ENCODE measurements at places on chromosomes 7 and 10.

GRCh38 chr10:94878649-94879048, 59.8 kb upstream of the CYP2C9 start:
- DNase-seq, result no peak

DNA sequence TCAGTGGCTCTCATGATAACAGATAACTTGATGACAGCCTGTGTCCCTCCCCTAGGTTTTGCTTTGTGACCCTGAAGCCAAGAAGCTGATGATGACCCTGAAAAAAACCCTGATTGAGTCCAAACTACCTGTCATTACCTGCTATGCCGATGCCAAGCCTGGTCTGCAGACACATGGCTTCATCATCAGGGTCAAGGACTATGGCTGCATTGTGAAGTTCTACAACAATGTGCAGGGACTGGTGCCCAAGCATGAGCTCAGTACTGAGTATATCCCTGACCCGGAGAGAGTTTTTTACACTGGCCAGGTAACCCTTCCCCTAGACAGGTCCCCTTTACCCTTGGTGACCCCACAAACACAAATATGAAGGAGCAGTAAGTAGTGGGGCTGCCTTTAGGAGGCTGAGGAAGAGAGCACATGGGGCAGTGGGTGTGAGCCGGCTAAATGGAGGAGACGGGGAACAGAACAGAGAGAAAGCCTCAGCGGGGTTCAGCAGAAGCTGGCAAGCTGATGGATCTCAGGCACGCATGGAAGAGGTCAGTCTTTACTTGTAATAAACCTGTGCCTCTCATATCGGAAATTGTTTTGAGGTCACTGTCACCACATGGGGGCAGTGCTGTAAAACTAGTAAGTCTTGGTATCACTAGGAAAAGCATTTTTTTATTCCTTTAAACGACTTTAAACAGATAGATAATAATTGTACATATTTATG, 20.2 kb downstream of the PDCD11 start:
- DNase-seq, result peak; percentile 73

GRCh38 chr7:68622500-68622899, 975.8 kb upstream of the AUTS2 start:
- no peak for DNase-seq

GRCh38 chr7:44289341-44290251, 35.8 kb downstream of the CAMK2B start:
- no peak for DNase-seq

- no peak for DNase-seq
These were observed 178.3 kb downstream of the PTN start for GRCh38 chr7:137165241-137165640.

DNA sequence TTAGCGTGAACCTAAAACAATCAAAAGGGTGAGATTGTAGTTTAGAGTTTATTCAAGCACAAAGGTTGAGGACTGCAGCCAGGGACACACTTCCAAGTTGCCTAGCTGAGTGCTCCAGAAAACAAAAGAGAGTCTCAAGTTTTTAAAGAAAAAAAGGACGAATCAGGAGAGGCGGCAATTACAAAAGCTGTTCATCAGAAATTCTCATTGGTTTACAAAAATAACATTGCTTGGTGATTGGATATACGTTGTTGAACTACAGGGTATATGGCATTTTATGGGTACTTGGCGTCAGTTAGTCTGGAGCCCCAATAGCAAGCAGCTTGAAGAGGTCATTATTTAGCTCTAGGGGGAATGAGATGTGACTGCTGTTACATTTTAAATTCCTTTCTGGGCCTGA, 11.5 kb downstream of the ZNF438 start:
- DNase-seq, result no peak

DNA sequence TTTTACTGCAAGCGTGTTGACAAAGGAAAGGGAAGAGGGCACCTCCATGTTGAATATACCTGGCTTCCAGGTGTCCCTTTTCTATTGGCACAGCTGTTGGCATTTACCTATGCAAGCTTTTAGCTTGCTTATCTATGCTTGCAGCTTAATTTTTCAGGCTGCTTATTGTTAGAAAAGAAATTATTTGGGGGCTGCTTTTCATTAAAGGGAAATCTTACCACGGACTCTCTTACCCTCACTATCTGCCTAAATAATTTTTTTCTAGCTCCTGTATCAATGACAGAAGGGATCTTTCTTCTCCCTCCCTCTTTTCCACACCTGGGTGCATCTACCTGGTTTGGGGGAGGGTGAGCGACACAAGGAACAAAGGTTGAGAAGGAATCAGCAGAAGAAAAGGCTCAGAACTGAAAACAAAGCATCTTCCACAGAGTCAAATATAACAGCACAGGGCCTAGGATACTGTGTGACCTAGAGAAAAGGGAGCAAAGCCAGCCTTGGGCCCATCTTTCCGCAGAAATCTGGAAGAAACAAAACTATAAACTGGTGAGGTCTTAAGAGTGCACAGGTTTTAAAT, 15.2 kb upstream of the GJC3 start:
- DNase-seq, result no peak

DNA sequence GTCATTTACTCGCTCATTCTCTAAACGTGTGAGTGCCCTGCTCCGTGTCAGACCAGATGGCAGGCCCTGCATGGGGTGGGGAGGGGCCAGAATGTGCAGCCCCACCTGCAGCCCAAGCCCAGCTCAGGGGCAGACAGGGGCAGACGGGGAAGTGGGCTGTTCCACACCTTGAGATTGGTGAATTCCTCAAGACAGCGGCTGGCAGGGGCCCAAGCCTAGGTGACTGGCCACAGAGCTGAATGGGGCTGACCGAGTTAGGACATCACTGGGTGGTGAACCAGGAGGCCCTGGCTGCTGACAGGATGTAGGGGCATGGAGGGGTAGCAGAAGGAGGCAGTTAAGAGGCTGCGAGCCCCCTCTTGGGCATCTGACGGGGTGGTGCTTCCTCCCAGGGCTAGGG, 79.1 kb downstream of the MGMT start:
- DNase-seq, result no peak

- no peak for DNase-seq
These were observed 145.6 kb upstream of the PPP2R2D start for GRCh38 chr10:131755200-131755599.
